ENCODE measurements at places on chromosomes 16 and 17.

DNA sequence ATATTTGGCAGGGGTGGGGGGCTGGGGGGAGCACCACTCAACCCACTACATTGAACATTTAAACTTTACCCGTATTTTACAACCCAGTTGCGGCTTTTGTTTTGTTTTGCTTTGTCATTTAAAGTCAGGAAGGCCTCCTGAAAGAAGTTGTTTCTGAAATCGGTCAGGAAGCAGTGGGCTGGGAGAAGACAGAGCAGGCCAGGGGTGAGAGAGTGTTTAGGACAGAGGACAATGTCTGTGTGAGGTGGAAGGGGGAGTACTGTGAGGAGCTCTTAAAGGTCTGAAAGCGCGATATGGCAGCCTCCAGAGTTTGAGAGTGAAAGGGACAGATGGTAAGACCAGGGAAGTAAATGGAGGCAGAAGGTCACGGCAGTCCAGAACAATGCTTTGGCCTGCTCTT, 6.1 kb upstream of the WFIKKN2 start:
- DNase-seq: no peak

- no peak for DNase-seq
These were observed 41.1 kb upstream of the CACNG5 start for GRCh38 chr17:66793814-66794213.

- no peak for DNase-seq
These were observed 56.8 kb upstream of the ARL4D start for GRCh38 chr17:43341715-43342588.

DNA sequence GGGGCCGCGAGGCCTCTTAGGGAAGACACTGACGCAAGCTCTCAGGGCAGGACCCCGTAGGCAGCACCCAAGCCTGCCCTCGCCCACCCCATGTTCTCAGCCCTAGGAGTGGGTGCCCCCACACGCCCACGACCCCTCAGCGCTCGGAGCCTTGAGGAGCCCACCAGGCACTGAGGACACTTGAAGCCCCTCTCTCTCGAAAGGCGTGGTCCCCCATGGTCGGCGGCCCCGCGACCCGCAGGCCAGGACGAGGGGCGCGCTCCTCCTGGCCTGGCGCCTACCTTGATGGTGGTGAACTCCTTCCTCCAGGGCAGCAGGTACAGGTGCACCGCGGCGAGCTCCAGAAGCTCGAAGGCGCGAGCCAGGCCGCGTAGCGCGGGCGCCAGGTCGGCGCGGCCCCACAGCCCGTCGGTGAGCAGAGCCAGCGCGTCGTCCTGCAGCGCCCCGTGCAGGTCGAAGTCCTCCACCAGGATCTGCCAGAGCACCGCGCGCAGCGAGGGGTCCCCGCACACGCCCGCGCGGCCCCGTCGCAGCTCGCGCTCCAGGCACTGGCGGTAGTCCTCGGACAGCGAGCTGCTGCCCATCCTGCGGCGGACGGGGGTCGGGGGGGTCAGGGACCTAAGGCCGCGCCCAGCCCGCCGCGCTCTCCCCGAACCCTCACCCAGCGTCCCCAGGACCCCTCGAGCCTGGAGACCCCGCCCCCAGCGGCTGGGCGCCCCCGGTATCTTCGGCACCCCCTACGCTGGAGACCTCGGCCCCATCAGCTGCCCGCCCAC, 668 bp downstream of the SPATA2L start:
- DNase-seq: no peak

DNA sequence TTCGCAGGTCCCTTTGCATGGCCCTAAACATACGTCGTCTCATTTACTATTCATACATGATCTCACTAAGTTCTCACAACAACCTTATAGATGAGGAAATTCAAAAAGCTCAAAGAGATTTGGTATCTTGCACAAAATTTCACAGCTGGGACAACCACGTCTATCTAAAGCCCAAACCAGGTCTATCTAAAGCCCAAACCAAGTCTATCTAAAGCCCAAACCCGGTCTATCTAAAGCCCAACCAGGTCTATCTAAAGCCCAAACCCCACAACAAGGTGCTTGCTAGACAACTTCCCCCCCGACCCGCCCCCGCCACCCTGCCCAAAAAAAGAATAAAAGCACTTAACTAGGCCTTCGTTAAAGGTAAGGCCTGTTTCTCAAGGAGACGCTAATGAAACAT, 174.9 kb downstream of the VPS53 start:
- no peak for DNase-seq
